ENCODE measurements at places on chromosomes 2 and 18.

DNA sequence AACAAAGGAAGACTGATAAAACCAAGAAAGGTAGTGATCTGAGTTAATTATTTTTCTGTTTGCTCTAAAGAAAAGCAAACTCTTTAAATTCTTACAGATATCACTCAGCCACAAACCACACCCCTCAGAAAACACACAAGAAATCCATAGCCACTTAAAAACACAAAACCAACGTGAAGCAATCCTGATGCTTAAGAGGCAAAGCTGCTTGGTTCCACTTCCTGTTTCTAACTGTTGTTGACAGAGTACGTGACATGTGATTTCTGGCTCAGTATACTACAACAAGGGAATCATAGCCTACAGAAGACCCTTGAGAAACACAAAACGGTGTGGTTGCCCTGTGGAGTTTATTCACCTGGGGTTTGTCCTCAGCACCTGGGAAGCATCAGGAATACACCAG, 240.9 kb upstream of the APCDD1 start:
- DNase-seq, result no peak

GRCh38 chr2:83900862-83901261, 558.2 kb downstream of the SUCLG1 start:
- no peak for DNase-seq

DNA sequence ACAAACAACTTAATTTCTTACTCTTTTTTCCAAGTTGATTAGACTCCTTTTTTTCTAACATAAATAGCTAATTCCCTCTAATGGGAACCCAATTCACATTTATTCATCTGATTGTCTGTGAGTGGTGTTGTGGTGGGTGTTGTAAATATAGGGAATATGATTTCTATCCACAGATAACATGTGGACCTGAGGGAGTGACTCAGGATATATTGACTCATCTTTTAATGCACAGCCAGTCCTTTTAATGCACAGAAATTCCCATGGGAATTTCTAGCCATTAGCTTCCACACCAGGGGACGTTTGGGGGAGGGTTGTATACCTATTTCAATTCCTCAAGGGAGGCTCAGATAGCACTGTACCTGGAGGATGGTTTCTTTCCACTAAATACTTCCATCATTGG, 1339.6 kb upstream of the LRRTM1 start:
- no peak for DNase-seq

- DNase-seq, result no peak
Observed at GRCh38 chr2:60634438-60634837, 81.0 kb upstream of the BCL11A start.

- DNase-seq, result peak; percentile 54
Observed at GRCh38 chr18:4854671-4855070, 342.4 kb downstream of the AKAIN1 start.
